ENCODE measurements at places on chromosomes 3 and 15.

DNA sequence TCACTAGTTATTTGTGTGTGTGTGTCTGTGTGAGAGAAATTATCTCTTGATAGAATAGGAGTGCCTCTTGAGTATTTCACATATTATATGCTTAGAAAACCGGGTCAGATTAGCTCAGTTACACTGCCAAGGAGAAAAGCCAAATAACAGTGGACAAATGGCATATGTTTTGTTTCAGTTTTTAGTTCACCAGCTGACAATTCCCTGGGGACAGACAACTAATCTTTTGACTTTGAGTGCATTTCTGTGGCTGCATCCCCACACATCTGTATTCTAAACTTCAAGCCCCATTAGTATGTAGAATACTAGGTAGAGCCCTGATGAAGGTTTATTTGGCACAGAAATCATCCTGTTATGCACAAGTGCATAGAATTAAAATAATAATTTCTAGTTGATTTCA is 227.7 kb upstream of the CNTN3 start:
- H3K4me3 ChIP-seq: no peak overlapping the region
- DNase-seq: no peak
- no peaks in the 10 kb centered on the region for H3K4me1 ChIP-seq
- no peak overlapping the region for H3K27ac ChIP-seq
- peaks cover 2% of the 10 kb centered on the region for H3K36me3 ChIP-seq

DNA sequence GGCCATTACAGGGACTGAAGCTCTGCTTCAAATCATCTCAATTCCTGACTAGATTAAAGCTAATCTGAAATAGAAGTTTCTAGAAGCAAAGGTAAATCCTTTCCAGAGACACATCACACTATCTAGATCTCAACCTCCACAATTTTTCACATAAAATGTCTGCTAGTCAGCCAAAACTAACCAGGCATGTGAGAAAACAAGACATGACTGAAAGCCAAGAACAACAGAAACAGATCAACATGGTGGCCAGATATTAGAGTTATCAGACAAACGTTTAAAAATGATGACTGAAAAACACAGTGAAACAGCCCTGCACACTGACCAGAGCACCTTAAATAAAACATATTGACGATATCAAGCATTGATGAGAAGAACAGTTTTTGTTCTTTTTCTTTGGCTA is 59.1 kb downstream of the SUMF1 start:
- H3K27me3 ChIP-seq: no peaks in the 10 kb centered on the region
- no peak overlapping the region for H3K4me3 ChIP-seq
- H3K27ac ChIP-seq: no peak overlapping the region
- H3K4me1 ChIP-seq: peaks cover 21% of the 10 kb centered on the region

GRCh38 chr3:150259526-150260397 is 148.3 kb upstream of the TSC22D2 start:
- H3K27ac ChIP-seq: no peak overlapping the region
- no peaks in the 10 kb centered on the region for H3K36me3 ChIP-seq
- DNase-seq: no peak
- peaks cover 19% of the 10 kb centered on the region for H3K27me3 ChIP-seq
- no peak overlapping the region for H3K4me3 ChIP-seq

DNA sequence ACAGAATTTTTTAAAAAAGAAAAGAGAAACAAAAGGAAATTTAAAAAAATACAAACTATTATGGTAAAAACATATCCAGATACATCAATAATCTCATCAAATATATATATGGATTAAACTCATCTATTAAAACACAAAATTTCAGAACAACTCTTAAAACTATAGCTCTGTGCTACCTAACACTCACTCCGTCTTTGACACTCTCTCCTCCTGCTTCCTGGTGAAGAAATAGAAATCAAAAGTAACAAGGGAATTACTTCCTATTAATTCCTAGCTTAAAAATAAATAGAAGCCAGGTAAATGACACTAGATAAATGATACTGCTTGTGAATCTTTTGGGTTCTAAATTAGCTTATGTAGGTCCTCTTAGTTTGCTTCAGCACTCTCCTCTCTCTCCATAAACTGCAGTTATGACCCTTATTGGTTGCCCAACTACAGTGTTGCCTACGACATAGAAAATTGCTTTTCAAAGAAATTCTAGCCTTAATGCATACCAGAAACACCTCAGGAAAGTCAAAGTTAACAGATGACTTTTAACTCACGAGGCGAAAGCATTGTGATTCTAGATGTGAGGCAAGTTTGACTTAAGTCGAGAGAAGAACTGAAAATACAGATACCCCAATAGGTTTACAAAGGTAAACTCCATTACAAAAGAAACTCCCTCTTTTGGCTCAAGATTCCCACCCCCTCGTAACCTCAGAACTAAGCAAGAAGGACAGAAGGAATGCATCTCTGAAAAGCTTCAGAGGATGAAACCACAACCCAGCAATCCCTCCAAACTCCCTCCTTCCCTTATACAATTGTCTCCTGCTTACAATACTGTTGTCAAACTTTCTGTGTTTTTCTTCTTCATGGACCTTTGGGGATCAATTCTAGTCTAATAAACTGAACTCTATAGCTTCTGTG is 394.7 kb downstream of the FGF12 start:
- no peaks in the 10 kb centered on the region for H3K4me1 ChIP-seq
- no peaks in the 10 kb centered on the region for H3K27me3 ChIP-seq
- no peak for DNase-seq

DNA sequence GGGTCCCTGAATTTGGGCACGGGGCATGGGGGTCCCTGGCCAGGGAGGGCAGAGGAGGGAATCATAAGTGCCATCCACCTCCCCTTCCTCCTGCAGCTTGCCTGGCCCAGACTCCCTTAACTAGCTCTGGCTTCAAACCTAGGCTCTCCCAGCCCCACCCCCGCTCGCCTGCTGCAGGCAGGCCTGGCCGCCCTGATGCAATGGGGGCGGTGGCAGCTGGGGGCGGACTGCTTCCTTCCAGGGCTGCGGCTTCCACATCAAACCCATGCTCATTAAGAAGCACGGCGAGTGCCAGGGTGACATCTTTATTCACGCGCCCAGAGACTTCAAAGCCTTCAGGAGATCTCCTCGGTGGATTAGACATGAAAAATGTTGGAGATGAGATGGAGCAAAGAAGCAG is 123.1 kb downstream of the TPRA1 start:
- DNase-seq: no peak
- no peak overlapping the region for H3K27ac ChIP-seq
- H3K4me1 ChIP-seq: no peaks in the 10 kb centered on the region
- peaks cover 52% of the 10 kb centered on the region for H3K27me3 ChIP-seq

Measured in central memory CD8-positive, alpha-beta T cell (primary cell).